ENCODE measurements at places on chromosomes 7 and 10. TPM values are rescaled to one million over a fixed set of nuclear protein-coding genes. Genes with fewer than 3 reads are reported as not detected.

Gene PPP1R3C
- 21.0 TPM for total RNA-seq

Gene ADAMTS14
- 0.14 TPM for total RNA-seq

Gene ARHGEF5
- total RNA-seq, result 1.6 TPM

Gene LAMTOR4
- total RNA-seq, result 171 TPM

Gene FLNC
- total RNA-seq, result 7.3 TPM

Gene ACHE
- total RNA-seq, result 2.6 TPM

Gene LRRN3
- total RNA-seq, result not detected

Gene HYAL4
- total RNA-seq, result not detected

Gene CAPZA2
- 122 TPM for total RNA-seq

Gene FXYD4
- total RNA-seq, result not detected

Gene GUSB
- 30.4 TPM for total RNA-seq

Gene HOXA5
- total RNA-seq, result 3.2 TPM

Gene PTPRE
- 4.0 TPM for total RNA-seq

Gene RET
- total RNA-seq, result 0.59 TPM

Gene ASNS
- 60.8 TPM for total RNA-seq

Gene CTAGE8
- not detected for total RNA-seq

Gene PROSER2
- total RNA-seq, result 26.6 TPM

Gene RBM17
- total RNA-seq, result 154 TPM

Gene DMBT1
- total RNA-seq, result 0.13 TPM

Gene DGKB
- not detected for total RNA-seq

Gene C1QL3
- total RNA-seq, result not detected

Gene ABCA13
- total RNA-seq, result not detected

Gene CTNNA3
- not detected for total RNA-seq

Gene KNDC1
- 2.4 TPM for total RNA-seq

Gene LRRTM3
- total RNA-seq, result not detected

Gene PCGF6
- total RNA-seq, result 8.0 TPM

Gene CRHR2
- not detected for total RNA-seq

Gene ZP3
- total RNA-seq, result 17.6 TPM

Gene UCMA
- not detected for total RNA-seq

Gene ZNF485
- 1.8 TPM for total RNA-seq

Gene MRLN
- total RNA-seq, result not detected

Gene SPDYE1
- not detected for total RNA-seq
